ENCODE measurements at places on chromosomes 5 and 9.
A peak's percentile ranks its signal among the peaks of the same experiment; 100 is the strongest.

GRCh38 chr9:93064392-93065134, 6.1 kb downstream of the SUSD3 start:
- DNase-seq: peak; percentile 38

GRCh38 chr5:99004960-99005359, 76.2 kb upstream of the CHD1 start:
- DNase-seq: no peak

DNA sequence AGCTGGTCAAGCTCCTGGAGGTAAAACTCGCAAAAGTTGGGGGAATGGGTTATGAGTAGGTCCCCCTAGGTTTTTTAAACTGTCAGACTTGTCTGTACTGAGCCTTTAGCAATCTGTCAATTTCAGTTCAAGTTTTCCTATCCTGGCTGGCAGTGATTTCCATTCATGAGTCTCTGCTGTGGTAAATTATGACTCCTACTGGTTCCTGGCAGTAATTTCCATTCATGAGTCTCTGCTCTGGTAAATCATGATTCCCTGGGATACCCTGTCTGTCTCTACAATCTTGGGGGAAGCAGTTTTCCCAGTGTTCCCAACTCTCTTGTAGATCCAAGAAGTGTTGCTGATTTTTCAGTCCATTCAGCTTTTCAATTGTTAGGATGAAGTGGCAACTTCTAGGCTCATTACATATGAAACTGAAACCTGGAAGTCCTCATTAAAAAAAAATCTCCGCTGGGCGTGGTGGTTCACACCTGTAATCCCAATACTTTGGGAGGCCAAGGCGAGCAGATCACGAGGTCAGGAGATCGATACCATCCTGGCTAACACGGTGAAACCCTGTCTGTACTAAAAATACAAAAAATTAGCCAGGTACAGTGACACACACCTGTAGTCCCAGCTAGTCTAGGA, 91.3 kb upstream of the GPBP1 start:
- DNase-seq: peak; percentile 0

- DNase-seq: peak; percentile 21
Measured at GRCh38 chr5:175658299-175659145, 651 bp downstream of the HRH2 start.

GRCh38 chr5:72141440-72142355, 34.4 kb downstream of the MAP1B start:
- DNase-seq: no peak

- no peak for DNase-seq
Measured at GRCh38 chr9:11204521-11204920, 591.7 kb upstream of the PTPRD start.

GRCh38 chr5:39158127-39158593, 61.2 kb downstream of the FYB1 start:
- no peak for DNase-seq

DNA sequence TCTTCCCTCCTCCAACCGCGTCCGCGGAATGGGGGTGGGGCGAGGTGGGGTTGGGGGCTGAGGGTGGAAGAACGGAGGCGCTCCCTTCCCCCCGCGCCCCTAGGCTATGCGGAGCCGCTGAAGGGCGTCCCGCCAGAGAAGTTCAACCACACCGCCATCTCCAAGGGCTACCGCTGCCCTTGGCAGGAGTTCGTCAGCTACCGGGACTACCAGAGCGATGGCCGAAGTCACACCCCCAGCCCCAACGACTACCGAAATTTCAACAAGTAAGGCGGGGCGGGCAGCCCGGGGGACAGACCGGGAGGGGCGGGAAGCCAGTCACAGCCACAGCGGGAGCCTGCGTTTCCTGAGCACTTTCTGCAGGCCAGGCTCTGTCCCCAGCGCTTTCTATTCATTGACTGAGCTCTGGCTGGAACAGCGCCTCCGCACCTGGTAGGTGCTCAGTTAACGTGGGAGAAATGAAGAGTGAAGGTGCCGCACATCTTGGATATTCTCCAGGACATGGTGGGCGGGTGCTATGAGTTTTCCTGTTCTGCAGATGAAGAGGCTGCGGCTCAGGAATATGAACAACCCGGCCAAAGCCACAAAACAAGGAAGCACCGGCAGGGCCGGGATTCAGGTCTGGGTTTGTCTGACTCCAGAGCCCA, 11.3 kb downstream of the MYOZ3 start:
- DNase-seq: no peak

DNA sequence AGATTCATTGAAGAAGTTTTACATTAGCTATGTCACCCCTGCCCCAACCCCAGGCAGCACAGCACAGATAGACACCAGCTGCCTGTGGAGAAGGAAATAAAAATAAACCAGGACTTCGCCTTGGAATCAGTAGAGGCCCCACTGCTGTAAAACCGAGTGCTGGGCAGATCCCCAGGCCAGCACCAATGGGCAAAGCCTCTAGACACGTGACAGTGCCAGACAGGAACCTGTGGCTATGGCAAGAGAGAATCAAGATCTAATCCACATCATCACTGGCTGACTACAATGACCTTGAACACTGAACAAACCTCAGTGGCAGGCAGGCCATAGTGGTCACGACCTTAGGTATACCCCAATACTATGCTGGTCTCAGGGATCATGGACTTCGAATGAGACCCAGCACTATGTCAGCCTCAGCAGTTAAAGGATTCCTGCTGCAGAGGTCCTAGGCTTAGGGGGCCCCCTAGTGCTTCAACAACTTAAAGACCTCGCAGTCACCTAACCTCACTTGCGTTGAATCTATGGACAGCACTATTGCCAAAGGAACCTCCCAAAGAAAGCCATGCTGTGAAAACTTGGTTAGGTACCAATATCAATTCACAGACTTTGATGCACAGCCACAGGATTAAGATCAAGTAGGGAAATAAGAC, 2118.6 kb upstream of the C9orf72 start:
- peak; percentile 56 for DNase-seq

DNA sequence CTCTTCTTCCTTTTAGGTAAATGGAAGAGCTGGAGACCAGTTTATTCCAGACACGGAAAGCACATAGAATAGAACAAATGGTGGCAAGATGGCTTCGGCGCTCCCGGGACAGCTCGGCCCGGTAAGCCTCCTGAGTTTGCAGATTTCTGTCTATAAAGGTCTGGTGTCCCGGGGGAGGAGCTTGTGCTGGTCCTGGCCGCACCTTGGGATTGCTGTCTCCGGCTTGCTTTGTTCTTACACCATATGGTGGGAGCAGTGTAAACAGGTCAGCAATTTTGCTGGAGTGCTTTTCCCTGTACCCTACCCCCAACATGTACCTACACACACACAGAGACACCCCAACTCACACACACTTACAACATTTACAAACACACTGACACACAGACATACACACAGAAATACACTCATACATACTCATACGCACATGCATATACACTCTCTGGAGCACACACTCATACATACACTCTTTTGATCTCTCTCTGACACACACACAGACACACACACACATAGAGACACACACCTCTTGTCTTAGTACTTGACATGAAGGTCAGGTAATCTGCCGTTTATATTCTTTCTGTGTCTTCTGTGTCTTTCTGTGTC, 42.0 kb downstream of the FRMPD1 start:
- peak; percentile 83 for DNase-seq

- peak; percentile 74 for DNase-seq
Measured at GRCh38 chr9:124551472-124552272, 44.5 kb upstream of the NR5A1 start.

- DNase-seq: no peak
Measured at GRCh38 chr5:74598731-74599130, 41.8 kb downstream of the ENC1 start.

DNA sequence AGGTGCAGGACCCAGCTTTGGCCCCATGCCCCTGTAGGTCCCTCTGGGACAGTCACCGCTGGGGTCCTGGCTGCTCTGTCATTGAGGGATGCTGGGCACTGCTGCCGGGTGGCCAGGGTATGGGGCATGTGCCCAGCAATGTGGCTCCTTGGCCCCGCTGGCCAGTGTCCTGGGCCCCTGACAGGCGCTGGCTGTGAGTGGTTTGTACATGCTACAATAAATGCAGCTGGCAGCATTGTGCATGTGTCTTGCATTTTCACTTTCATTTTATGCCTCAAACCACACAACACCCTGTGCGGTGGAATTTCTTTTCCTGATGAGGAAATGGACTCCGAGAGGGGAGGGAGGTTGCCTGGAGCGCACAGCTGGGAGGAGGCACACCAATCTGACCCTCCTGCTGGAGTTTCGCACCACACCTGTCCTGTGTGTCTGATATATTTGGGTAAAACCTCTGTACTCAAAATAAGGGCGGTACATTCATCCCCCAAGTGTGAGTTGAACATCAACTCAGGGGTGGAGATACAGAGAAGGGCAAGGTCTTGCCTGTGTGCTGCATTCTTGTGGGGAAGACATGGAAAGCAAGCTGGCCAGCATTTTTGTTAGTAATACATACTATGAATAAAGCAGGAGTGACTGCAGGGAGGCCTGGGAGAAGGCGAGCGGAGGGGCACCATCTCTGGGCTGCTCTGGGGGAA, 11.7 kb downstream of the TSPAN17 start:
- DNase-seq: no peak

GRCh38 chr9:112841261-112841660, 49.4 kb downstream of the SLC46A2 start:
- no peak for DNase-seq

- DNase-seq: no peak
Measured at GRCh38 chr9:36169708-36170107, 520 bp downstream of the CCIN start.

Measured in NCI-H82 (cell line).